ENCODE measurements at places on chromosomes 11 and 22. TPM values are rescaled to one million over a fixed set of nuclear protein-coding genes. Genes with fewer than 3 reads are reported as not detected.

The ANO3 gene
- total RNA-seq: not detected

The DDI1 gene
- not detected for total RNA-seq

DNA sequence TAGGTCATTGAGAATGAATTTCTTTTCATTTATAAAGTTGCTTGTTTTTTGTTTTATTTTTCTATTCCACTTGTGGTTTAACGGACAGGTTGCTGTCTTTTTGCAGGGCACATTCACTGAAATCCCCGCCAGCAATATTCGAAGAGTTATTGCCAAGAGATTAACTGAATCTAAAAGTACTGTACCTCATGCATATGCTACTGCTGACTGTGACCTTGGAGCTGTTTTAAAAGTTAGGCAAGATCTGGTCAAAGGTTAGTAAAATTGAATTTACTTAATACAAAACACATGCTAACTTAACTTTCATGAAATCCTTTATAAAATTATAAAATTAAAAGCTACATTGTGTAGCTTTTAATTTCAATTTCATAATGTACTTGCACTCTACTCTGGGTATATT is 53.6 kb downstream of the PDHX start:
- peaks cover 5% of the 10 kb centered on the region for H3K4me1 ChIP-seq
- H3K4me3 ChIP-seq: no peak overlapping the region
- H3K27me3 ChIP-seq: no peaks in the 10 kb centered on the region

GRCh38 chr22:35409783-35410662 is 10.1 kb downstream of the MCM5 start:
- no peak for DNase-seq
- no peak overlapping the region for H3K27ac ChIP-seq
- H3K27me3 ChIP-seq: no peaks in the 10 kb centered on the region
- H3K4me1 ChIP-seq: no peaks in the 10 kb centered on the region
- peaks cover 6% of the 10 kb centered on the region for H3K36me3 ChIP-seq

- no peak overlapping the region for H3K4me3 ChIP-seq
- no peaks in the 10 kb centered on the region for H3K27me3 ChIP-seq
- DNase-seq: no peak
- no peaks in the 10 kb centered on the region for H3K4me1 ChIP-seq
- no peaks in the 10 kb centered on the region for H3K36me3 ChIP-seq
These were observed 173.7 kb upstream of the NECTIN1 start for GRCh38 chr11:119902656-119903231.

DNA sequence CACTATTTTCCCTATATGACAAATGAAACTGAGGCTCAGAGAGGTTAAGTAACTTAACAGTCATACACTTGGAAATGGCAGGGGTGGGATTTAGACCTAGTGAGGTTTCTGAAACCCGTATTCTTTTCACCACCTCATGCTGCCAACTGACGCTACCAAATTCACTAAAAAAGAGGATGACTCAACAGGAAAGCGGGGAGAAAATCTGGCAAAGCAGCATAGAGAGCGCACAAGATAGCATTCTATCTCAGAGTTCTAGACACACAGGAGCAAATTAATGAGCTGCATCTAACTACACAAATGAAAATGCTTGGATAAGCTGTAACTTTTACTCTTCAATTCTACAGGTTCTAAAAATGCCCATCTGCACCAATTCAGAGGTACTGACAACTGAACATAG is 136.4 kb downstream of the RBFOX2 start:
- no peak overlapping the region for H3K4me3 ChIP-seq
- no peaks in the 10 kb centered on the region for H3K27me3 ChIP-seq
- peaks cover 22% of the 10 kb centered on the region for H3K4me1 ChIP-seq
